A549 treated with CpdA at 1 μM for 4 hours (cell line): ENCODE measurements at places on chromosomes 11 and 22. TPM values are rescaled to one million over a fixed set of nuclear protein-coding genes. Genes with fewer than 3 reads are reported as not detected.

Gene TMPRSS13
- not detected in 5 replicates for total RNA-seq

Gene RBM7
- total RNA-seq: 19.9 to 36.1 TPM (median 26.0 TPM) in 5 replicates

Gene GRAP2
- not detected in 5 replicates for total RNA-seq

Gene CHADL
- total RNA-seq: not detected in 5 replicates

Gene ACR
- 0.06 to 0.08 TPM in 2 of 5 replicates, not detected in the others for total RNA-seq

Gene NAV2
- 16.4 to 26.4 TPM (median 19.8 TPM) in 5 replicates for total RNA-seq

Gene KRTAP5-9
- total RNA-seq: 0.05 to 0.12 TPM in 2 of 5 replicates, not detected in the others

Gene TUB
- 5.7 to 8.6 TPM (median 7.9 TPM) in 5 replicates for total RNA-seq

Gene KRTAP5-8
- total RNA-seq: not detected in 5 replicates

Gene POTEH
- total RNA-seq: 0.06 TPM in 1 of 5 replicates, not detected in the others

Gene OR5AS1
- not detected in 5 replicates for total RNA-seq

Gene FAM181B
- total RNA-seq: 0.04 to 0.08 TPM (median 0.05 TPM) in 3 of 5 replicates, not detected in the others

Gene PHOX2A
- not detected in 5 replicates for total RNA-seq

Gene ENTHD1
- not detected in 5 replicates for total RNA-seq

Gene MRGPRX4
- total RNA-seq: not detected in 5 replicates

Gene TMEM191B
- 0.26 to 1.2 TPM (median 0.79 TPM) in 4 of 5 replicates, not detected in the other for total RNA-seq

Gene KCNE3
- total RNA-seq: 0.05 to 0.07 TPM in 2 of 5 replicates, not detected in the others

Gene NTM
- total RNA-seq: not detected in 5 replicates

Gene THRSP
- total RNA-seq: not detected in 5 replicates

Gene NXPE1
- total RNA-seq: not detected in 5 replicates

Gene HSPB2
- total RNA-seq: not detected in 5 replicates

Gene TSPAN32
- not detected in 5 replicates for total RNA-seq

Gene OR5B3
- total RNA-seq: not detected in 5 replicates

Gene TRMT112
- total RNA-seq: 399 to 480 TPM (median 435 TPM) in 5 replicates

Gene ART5
- 0.17 to 0.55 TPM (median 0.33 TPM) in 5 replicates for total RNA-seq

Gene ANGPTL5
- not detected in 5 replicates for total RNA-seq

Gene POU2F3
- total RNA-seq: not detected in 5 replicates

Gene GDPD4
- not detected in 5 replicates for total RNA-seq

Gene IGSF22
- total RNA-seq: 0.02 TPM in 1 of 5 replicates, not detected in the others

Gene SELENOM
- total RNA-seq: 65.4 to 80.2 TPM (median 77.0 TPM) in 5 replicates

Gene APOL1
- total RNA-seq: 7.5 to 11.3 TPM (median 8.1 TPM) in 5 replicates

Gene OR51E2
- total RNA-seq: 0.02 to 0.14 TPM in 2 of 5 replicates, not detected in the others

Gene YPEL4
- 0.16 to 0.43 TPM (median 0.32 TPM) in 5 replicates for total RNA-seq

Gene OR10D3
- not detected in 5 replicates for total RNA-seq

Gene MUC6
- under 0.01 to 0.01 TPM in 2 of 5 replicates, not detected in the others for total RNA-seq

Gene ATG16L2
- 3.1 to 5.4 TPM (median 3.5 TPM) in 5 replicates for total RNA-seq

Gene C1QTNF4
- total RNA-seq: 0.07 to 0.10 TPM (median 0.08 TPM) in 3 of 5 replicates, not detected in the others

Gene CFAP300
- total RNA-seq: 4.4 to 5.9 TPM (median 5.6 TPM) in 5 replicates

Gene GRIK4
- total RNA-seq: 0.01 TPM in 1 of 5 replicates, not detected in the others

Gene MUC2
- total RNA-seq: 0.09 to 0.54 TPM (median 0.21 TPM) in 5 replicates

Gene DDX17
- total RNA-seq: 91.2 to 104 TPM (median 91.2 TPM) in 5 replicates

Gene FGF4
- total RNA-seq: not detected in 5 replicates

Gene EHF
- total RNA-seq: 0.12 to 0.70 TPM (median 0.61 TPM) in 5 replicates

Gene GGT5
- total RNA-seq: 1.5 to 2.2 TPM (median 1.9 TPM) in 5 replicates
